ENCODE measurements at places on chromosomes 1 and 21. TPM values are rescaled to one million over a fixed set of nuclear protein-coding genes. Genes with fewer than 3 reads are reported as not detected.

DNA sequence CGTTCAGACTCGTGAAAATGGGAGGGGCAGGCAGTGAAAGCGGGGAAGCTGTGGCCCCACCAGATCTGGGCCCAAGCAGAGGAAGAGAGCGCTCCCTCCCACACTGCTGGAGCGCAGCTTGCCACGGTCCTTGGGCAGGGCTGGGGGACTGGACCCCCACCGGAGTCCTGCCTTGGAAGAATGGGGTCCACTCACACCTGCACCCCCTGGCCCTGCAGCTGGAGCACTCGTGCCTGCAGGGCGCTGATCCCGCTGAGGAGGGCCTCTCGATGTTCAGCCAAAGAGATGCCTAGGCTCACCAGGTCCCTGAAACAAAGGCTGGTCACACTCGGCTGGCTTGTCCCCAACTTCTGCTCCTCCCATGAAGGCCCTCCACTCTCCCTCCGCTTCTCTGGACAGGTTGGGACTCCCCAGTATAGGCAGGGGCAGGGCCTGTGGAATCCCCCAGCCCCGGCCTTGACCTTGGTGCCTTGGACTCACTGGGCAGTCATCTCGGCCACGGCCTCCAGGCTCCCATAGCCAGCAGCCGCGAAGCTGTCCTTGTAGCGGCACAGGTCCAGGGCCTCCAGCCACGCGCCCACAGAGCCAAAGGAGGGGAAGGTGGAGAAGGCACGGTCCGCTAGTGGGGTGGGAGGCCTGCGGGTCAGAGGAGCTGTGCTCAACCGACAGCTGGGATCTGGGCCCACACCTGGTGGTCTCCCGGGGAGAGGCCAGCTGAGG lies 26.0 kb downstream of the CDCA8 start:
- no peak for DNase-seq

DNA sequence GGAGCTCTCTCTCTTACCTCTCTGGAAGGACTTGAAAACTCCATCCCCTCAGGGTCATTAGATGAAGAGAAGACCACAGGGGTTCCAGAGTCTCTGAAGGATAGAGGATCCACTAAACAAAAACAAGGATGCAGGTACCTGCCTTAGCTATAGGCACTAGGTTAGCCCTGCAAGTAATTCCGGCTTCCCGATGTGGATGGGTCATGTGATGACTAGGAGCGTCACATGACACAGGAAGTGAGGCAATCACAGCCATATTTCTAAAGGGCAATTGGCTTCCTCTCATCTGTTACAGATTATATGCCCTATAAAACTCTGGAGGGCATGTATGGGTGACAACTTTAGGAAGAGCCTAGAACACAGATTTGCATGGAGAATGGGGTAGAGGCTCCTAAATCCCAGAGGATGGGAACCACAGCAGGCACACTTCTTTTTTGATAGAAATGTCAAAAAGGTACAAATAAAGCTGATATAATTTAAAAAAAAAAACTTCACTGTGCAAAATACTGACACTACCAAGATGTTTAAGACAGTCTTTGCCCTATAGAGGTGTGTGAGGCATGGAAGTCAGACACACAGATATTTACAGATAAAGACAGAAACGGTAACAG lies 14.1 kb downstream of the ENTREP3 start:
- peak; percentile 92 for DNase-seq

GRCh38 chr21:18204931-18205330 lies 39.7 kb upstream of the CHODL start:
- DNase-seq, result no peak

- DNase-seq, result no peak
Observed at GRCh38 chr1:145701306-145701862, 5.8 kb downstream of the PDZK1 start.

- no peak for DNase-seq
Observed at GRCh38 chr1:183834568-183834967, 29.6 kb downstream of the RGL1 start.

Gene DIRAS3
- total RNA-seq, result 37.8 TPM

Gene KCNJ15
- total RNA-seq, result 1.2 TPM

Gene FASLG
- total RNA-seq, result 0.27 TPM

Gene DCAF6
- total RNA-seq, result 167 TPM
